ENCODE measurements at places on chromosomes 12 and 14. TPM values are rescaled to one million over a fixed set of nuclear protein-coding genes. Genes with fewer than 3 reads are reported as not detected.

DNA sequence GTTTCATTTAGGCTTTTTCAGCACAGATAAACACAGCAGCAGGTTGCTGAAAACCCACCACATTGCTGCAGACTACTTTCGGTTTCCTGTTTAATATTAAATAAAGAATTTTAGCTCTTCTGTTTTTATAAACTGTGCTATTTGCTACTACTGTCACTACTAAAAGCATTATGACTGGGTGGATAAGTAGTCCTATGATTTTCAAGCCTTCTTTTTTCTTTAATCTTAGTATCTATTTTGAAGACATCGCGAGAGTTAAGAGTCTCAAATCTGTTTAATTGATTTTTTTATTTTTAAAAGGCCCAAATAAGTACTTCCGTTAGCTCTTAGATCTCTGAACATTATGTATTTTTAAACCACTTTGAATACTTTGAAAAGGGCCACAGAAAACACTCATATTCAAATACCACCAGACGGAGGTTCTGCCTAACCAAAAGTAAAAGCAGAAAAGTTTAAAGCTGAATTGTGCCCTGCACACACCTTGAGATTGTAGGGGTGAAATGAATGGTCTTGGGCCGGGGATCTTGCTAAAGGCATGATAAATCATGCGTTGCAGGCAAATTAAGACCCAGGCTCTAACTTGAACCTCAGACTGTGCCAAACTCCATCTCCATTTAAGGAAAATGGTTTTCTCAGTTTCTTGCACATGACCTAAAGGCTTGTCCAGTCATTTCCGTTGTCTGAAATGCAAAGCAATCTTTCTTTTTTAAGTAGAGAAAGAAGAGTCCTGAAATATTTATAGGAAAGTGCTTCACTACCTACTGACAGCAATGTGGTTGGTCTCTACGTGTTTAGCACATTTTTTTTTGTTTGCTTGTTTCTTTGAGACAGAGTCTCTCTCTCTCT, 13.6 kb upstream of the FOXN3 start:
- no peak overlapping the region for H3K4me3 ChIP-seq
- H3K4me1 ChIP-seq: peaks cover 14% of the 10 kb centered on the region
- H3K27ac ChIP-seq: no peak overlapping the region
- DNase-seq: no peak
- peaks cover 21% of the 10 kb centered on the region for H3K27me3 ChIP-seq

DNA sequence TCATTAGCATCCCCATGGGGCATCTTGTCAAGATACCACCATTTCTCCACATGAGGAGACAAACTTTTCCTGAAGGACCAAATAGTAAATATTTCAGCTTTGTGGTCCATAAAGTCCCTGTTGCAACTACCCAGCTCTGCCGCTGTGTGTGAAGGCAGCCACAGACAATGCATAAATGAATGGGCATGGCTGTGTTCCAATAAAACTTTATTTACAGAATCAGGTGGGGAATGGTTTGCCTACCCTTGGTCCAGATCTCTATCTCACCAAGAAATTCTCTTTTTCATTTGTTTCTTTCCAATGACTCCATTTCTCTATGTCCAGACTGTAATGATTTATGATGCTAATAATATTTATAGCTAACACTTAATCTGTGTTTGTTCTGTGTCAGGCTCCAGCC, 409.3 kb upstream of the TBX3 start:
- H3K27ac ChIP-seq: no peak overlapping the region
- no peaks in the 10 kb centered on the region for H3K36me3 ChIP-seq
- DNase-seq: no peak
- H3K4me3 ChIP-seq: no peak overlapping the region
- peaks cover 55% of the 10 kb centered on the region for H3K27me3 ChIP-seq

DNA sequence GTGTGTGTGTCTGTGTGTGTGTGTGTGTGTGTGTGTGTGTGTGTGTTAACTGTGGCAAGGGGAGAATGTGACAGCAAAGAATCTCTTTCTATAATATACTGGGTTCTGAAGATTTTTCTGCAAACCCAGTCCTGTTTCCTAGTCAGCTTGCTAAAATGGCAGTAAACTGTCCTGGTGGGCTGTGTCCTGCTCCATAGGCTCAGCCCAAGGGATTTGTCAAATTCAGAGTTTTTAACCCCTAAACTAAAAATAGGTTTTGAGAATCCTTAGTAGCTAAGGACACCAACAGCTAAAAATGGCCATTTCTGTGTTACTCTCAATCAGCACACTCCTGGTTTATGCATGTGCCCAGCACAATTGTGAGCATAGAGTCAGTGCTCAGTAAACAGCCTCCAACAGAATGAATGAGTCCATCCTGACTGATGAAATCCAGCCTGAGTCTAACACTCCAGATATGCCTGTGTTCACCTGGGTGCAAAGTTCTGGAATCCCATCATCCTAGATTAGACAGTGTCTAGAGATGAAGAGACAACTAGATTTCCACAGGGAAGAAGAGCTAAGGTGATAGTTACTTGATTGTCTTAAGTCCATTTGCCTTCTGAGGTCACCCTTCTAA, 192.6 kb downstream of the TTC6 start:
- DNase-seq: no peak
- no peak overlapping the region for H3K4me3 ChIP-seq
- H3K27ac ChIP-seq: no peak overlapping the region
- peaks cover 13% of the 10 kb centered on the region for H3K4me1 ChIP-seq
- no peaks in the 10 kb centered on the region for H3K27me3 ChIP-seq

- peaks cover 48% of the 10 kb centered on the region for H3K27me3 ChIP-seq
- H3K4me3 ChIP-seq: no peak overlapping the region
- peak; percentile 49 for DNase-seq
- H3K27ac ChIP-seq: no peak overlapping the region
- H3K36me3 ChIP-seq: no peaks in the 10 kb centered on the region
Measured at GRCh38 chr12:130775953-130776856, 60.1 kb upstream of the RIMBP2 start.

DNA sequence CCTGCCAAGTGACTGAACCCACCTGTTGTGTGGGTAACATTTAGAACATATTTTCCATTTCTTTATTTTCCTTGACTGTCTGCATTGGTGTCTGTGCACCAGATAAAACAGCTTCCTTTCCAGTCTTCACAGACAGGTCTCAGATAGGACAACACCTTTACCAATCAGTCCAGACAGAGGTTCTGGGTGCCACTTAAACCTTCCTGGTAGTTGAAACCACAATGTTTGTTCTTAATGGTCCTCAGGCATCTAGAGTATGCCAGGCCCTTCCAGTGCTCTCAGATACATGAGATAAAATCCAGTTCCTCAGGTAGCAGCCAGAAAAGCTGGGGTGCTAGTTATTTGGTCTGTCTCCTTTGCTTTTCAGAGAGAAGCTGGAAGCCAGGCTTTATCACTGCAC, 7.0 kb upstream of the CLEC2D start:
- no peak for DNase-seq
- peaks cover 2% of the 10 kb centered on the region for H3K4me1 ChIP-seq
- no peak overlapping the region for H3K27ac ChIP-seq
- no peaks in the 10 kb centered on the region for H3K27me3 ChIP-seq

- H3K4me1 ChIP-seq: no peaks in the 10 kb centered on the region
- H3K36me3 ChIP-seq: peaks cover 2% of the 10 kb centered on the region
- H3K27ac ChIP-seq: no peak overlapping the region
- H3K4me3 ChIP-seq: no peak overlapping the region
- H3K27me3 ChIP-seq: peaks cover 7% of the 10 kb centered on the region
- DNase-seq: no peak
Measured at GRCh38 chr12:107826276-107826675, 51.8 kb downstream of the ASCL4 start.

DNA sequence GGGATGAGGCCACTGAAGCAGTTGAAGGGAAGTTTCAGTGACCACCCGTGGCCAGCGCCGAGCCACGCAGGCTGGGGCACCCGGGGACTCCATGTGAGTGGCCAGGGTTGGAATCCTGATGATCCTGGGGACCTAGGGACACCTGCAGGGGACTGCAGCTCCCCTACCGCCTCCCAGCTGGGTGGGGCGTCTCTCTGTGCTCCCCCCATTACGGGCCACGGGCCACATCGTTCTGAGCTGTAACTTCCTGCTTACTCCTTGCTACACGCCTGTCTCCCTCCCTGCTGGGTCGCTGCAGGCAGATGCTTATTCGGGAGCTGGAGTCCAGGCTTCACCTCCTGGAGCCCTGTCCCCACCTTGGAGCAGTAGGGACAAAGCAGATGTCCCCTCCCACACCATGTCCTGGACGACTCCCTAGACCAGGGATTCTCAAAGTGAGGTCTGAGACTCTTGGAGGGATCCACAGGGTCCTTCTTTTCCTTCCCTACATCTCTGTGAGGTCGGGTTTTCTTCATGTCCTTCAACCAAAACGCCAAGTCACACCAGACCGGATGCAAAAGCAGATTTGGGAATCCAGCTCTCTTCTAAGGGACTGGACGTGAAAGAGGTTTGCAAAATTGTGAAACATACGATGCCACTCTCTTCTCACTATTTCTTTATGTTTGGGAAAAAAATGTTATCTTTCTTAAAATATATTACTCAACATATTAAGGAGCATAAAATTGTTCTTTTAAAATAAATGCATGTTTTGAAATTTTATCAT, 85.9 kb upstream of the NCOR2 start:
- no peak overlapping the region for H3K27ac ChIP-seq
- H3K27me3 ChIP-seq: peaks cover 26% of the 10 kb centered on the region
- DNase-seq: no peak
- H3K4me3 ChIP-seq: no peak overlapping the region
- H3K36me3 ChIP-seq: no peaks in the 10 kb centered on the region

DNA sequence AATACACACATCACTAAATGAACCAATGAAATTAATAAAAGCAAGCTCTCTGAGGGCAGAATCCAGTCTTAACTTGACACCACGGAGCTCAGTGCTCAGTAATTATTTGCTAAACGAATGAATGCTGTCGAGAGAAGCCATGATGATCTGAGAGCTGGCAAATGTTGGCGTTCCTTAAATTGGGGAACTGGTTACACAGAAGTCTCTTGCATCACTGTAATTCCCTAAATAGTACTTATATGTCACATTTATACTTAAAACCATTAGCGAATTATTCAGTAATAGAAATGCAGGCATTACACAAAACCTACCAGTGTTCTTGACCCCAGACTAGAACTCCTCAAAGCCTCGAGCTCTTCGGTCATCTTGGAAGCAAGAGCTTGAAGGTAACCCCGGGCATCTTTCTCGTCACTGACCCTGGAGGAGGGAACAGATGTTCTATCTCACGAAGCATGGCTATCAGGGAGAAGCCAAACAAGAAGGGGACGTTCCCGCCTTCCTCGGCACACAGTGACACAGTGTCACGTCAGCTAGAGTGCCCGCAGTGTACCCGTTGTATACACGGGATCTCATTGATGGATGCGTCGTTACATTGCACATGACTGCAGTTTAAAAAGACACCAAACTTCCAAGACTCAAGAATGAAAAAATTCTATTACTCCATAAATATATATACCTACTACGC, 43.6 kb downstream of the AMN start:
- H3K27me3 ChIP-seq: no peaks in the 10 kb centered on the region
- no peak overlapping the region for H3K27ac ChIP-seq
- H3K4me3 ChIP-seq: no peak overlapping the region

- H3K27me3 ChIP-seq: peaks cover 11% of the 10 kb centered on the region
- no peaks in the 10 kb centered on the region for H3K36me3 ChIP-seq
- no peak overlapping the region for H3K4me3 ChIP-seq
- no peak overlapping the region for H3K27ac ChIP-seq
- peaks cover 17% of the 10 kb centered on the region for H3K4me1 ChIP-seq
Measured at GRCh38 chr12:115760231-115760630, 517.3 kb downstream of the MED13L start.

GRCh38 chr12:100608776-100609175, 35.3 kb downstream of the GAS2L3 start:
- no peaks in the 10 kb centered on the region for H3K27me3 ChIP-seq
- H3K36me3 ChIP-seq: peaks cover 56% of the 10 kb centered on the region
- H3K4me3 ChIP-seq: no peak overlapping the region

- no peak overlapping the region for H3K4me3 ChIP-seq
- DNase-seq: no peak
- peaks cover 5% of the 10 kb centered on the region for H3K4me1 ChIP-seq
Measured at GRCh38 chr12:105613887-105614286, 283.4 kb downstream of the C12orf75 start.

- no peak overlapping the region for H3K4me3 ChIP-seq
- H3K4me1 ChIP-seq: peaks cover 43% of the 10 kb centered on the region
- no peaks in the 10 kb centered on the region for H3K36me3 ChIP-seq
- H3K27ac ChIP-seq: no peak overlapping the region
Measured at GRCh38 chr14:68043752-68044151, 224.2 kb downstream of the RAD51B start.

DNA sequence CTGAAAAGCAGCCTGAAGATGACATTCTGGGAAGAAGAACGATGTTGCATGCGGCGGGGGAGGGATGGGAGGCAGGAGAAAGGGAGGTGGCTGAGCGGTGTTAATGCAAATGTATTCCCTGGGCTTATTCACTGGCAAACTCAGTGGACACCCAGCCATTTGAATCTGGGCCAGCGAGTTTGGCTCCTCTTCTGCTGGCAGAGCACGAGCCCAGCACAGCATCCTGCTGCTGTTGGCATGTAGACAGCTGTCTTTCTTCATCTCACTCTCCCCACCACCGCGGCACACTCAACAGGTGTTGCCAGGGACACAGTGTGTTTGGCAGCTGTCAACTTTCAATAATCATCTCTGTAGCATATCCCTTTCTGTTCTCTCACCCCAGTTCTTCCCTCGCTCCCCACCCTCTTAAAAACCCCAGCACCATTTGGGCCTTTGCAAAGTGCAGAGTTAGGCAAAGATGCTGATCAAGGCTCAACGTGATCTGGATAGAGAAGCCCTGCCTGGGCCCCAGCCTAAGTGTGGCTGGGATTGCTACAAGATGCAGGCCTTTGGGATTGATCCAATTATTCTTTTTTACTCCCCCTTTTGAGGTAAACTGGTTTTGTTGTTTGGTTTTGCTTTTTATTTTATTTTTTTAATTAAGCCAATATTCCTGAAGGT, 131.9 kb downstream of the EXOC5 start:
- peaks cover 3% of the 10 kb centered on the region for H3K27me3 ChIP-seq
- DNase-seq: no peak
- no peak overlapping the region for H3K27ac ChIP-seq

- H3K27ac ChIP-seq: peak overlapping the region; percentile 54
- no peaks in the 10 kb centered on the region for H3K36me3 ChIP-seq
- peak overlapping the region; percentile 66 for H3K4me3 ChIP-seq
- H3K27me3 ChIP-seq: peaks cover 62% of the 10 kb centered on the region
Measured at GRCh38 chr12:57242691-57243454, 8.1 kb downstream of the STAC3 start.

Gene TAS2R46
- 2.6 TPM for total RNA-seq

Gene HOXC4
- 19.6 TPM for total RNA-seq

Gene FAR2
- total RNA-seq: 8.4 TPM

Gene DHRS2
- total RNA-seq: 0.89 TPM

Gene ABCC9
- total RNA-seq: 0.16 TPM

Gene BHLHE41
- 0.78 TPM for total RNA-seq

Measured in progenitor cell of endocrine pancreas (in vitro differentiated cells).